Stromal cell of bone marrow (primary cell): ENCODE measurements at places on chromosomes 2 and 18.

DNA sequence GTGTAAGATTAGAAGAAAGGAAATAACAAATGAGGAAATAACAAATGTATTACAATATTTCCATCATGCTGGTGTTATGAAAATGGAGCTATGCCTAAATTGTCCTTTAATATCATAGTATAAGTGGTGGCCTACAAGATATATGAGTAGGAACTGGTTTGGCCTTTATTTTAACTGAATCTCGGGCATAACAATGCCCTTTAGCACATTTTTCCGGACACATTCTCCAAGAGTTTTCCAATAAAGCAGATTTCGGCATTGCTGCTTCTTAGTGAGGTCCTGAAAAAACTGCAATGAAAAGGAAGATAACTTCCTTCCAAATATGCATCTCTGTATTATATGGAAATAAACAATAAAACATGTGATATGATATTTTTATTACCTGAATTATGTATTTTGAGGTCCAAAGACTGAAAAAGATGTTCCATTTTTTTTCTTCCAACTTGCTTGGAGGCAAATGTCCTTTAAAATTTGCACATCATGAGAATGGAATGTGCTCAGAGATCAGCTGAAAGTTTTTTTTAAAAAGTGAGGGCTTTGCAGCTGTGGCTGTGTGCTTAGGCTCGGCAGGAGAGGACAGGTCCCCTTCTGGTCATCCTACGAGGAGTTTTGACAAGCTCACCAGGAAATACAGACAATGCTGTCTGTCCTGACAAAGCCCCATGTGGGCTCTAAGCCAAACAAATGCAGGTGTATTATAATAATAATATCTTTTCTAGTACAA lies 132.3 kb upstream of the RND3 start:
- DNase-seq = no peak

GRCh38 chr2:69830045-69830905 lies 815 bp downstream of the GMCL1 start:
- DNase-seq = no peak

DNA sequence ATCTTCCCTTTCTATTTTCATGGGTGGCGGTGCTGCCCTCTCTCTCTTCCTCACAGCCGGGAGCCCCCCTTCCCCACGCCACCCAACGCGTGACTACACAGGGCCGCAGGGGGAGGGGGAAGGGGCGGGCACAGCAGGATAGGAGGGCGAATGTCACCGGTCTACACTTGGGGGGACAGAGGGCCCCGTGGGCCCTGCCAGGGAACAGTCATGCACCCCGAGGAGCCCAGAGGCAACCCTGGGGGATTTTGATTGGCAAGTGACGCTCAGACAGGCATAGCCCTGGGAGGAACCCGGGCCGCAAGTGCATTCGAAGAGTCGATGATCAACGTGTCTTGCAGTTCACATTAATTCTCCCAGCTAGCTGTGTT lies 91.1 kb upstream of the ANKRD30BL start:
- no peak for DNase-seq

GRCh38 chr2:225694664-225695063 lies 295.2 kb downstream of the NYAP2 start:
- no peak for DNase-seq

GRCh38 chr18:8625461-8626092 lies 16.3 kb downstream of the RAB12 start:
- no peak for DNase-seq

DNA sequence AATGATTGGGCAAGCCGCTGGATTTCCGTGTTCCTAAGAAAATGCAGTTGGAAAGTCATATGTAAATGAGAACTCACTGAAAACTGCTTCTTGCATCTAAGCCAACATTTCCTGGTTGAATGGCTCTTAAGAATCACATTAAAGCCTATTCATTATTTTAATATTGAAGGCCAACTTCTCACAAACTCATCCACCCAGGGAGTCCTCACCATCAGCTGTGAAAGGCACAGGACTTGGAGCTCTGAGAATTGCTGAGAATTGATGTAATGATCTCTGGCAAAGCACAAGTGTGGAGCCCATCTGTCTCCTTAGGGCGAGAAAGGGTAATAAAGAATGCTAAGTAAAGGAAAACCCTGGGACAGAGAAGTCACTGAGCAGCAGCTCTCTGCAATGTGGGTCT lies 55.9 kb upstream of the APCDD1 start:
- DNase-seq = no peak

DNA sequence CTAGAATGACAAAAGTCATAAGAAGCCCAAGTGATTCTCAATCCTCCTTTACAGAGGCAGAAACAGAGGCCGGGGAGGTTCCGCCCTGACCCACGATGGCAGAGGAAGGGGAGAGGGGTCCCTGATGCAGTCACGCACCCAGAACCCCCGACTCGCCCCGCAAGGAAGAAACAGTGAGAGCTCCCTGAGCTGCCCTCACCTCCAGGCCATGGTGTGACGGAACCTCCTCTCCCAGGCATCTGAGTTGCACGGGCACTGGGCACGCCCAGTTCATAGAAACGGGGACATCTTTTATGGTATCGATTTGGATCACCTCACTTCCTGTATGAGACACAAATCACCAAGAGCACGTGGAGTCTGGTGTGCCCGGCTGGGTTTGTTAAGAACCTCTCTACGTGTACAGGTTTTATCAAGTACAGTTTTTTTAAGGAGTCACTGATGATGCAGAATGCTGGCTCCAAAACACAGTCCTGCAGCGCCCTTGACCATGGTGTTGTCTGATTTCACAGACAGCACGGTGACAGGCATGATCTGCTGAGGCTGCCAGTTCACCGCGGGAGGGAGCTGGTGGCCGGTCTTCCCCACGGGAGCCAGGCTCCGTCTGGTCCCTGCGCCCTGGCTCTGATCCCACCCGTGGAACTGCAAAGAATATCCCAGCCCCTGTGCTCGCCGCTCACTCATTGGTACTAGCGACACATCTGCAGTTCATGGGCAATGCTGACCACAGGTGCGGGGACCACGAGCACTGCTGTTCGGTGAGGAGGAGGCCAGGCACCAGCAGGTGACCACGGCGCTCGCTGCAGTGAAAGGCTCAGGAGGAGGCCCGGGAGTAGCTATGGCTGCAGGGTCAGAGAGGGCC lies 35.6 kb downstream of the PXDN start:
- DNase-seq = no peak

GRCh38 chr2:207746131-207746530 lies 23.6 kb downstream of the FZD5 start:
- DNase-seq = no peak

DNA sequence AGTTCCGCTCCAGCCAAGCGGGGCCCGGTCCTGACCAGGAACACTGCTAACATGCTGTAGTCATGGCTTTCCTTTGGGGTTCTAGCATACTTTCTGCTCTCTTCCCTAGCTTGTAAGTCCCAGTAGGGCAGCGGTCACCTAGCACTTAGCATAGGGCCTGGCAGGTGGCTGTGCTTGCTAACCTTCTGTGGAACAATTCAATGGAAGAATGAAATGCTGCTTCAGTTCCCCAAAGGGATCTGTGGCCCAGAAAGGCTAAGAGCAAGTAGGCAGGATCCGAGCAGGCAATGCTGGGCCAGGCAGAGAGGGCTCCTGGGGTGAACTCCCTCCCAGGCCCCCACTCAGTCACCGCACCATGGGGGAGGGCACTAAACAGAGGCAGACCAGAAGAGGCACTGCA lies 266.8 kb downstream of the CELF4 start:
- DNase-seq = no peak

DNA sequence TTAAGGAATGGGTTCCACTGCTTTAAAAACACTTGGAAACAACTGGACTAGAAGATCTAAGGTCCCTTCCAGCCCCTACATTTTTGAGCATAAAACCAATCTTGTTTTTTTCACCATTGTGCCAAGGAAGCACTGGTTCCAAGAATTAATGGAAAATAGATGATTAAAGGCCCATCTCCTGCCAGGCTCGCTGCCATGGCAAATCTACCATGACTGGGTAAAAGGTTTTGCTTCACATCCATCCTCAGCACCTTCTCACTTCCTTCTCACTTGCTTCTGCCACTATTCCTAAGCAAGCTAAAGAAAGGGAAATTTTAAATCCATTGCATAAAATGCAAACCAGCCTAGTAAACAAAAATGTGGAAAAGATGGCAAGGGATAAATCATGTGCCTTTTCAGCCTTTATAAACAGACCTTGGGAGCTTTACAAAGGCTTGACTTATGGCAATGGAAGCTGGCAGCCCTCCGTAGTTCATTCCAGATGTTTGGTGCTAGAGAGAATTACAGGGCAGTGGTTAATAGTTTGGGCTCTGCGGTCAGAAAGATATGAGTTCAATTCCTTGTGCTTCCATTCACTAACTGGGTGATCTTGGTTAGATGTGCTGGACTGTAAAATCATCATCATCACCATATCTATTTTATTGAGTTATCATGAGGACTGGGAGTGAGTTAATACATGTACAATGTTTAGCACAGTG lies 27.0 kb upstream of the ST3GAL5 start:
- DNase-seq = no peak

DNA sequence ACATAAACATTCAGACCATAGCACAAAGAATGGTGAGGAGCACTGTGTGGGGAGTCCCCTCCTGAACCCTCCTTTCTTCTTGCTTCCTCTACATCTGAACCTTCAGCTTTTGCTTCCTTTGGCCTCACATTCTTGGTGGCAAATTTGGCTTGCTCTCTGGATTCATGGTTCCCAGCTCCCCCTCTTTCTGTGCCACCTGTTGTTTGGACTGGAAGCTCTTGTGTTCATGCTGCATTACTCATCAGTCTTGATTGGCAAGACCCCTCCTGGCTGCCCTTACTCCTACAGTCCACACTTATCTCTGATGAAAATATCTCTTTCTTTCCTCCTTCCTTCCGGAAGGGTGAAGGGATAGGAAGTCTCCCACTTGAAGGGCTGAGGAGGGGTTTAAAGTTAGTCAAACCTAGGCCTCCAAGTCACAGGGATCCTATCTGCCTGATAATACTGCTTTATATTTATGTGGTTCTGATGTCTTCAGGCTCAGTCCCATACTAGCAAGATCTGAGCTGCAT lies 70.0 kb downstream of the MYO3B start:
- DNase-seq = no peak

GRCh38 chr2:39156107-39156506 lies 35.3 kb upstream of the SOS1 start:
- DNase-seq = peak; percentile 70

GRCh38 chr2:176106581-176107539 lies at the start of gene HOXD11:
Gene HOXD11, plus strand, starts transcription at chr2:176107280. Its CDS starts 76 bp downstream, at chr2:176107356.
- DNase-seq = no peak

DNA sequence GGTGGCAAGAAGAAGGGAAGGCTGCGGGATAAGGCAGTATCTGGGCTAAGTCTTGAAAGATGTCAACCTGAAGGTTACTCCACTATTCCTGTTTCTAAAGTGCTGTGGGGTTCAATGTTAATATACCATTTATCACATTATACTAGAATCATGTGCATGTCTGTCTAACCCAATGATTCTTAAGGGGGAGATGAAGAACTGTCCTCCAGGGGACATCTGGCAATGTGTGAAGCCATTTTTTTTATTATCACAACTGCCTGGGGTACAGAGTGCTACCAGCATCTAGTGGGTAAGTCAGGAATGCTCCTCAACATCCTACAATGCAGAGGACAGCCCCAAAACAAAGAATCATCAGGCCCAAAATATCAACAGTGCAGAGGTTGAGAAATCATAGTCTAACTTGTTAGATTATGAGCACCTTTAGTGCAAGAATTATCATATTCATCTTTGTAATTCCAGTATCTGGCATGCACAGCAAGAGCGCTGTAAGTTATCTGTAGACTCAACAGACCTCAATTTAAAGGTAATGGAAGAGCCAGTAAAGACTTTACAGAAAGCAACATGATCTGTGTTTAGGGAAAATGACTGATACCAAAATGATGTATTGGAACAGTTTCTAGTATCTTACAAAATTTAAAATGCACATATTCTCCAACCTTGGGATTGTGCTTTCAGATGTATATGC lies 26.3 kb downstream of the SP3 start:
- no peak for DNase-seq

- DNase-seq = no peak
Observed at GRCh38 chr2:171711351-171711750, 24.1 kb downstream of the DYNC1I2 start.

DNA sequence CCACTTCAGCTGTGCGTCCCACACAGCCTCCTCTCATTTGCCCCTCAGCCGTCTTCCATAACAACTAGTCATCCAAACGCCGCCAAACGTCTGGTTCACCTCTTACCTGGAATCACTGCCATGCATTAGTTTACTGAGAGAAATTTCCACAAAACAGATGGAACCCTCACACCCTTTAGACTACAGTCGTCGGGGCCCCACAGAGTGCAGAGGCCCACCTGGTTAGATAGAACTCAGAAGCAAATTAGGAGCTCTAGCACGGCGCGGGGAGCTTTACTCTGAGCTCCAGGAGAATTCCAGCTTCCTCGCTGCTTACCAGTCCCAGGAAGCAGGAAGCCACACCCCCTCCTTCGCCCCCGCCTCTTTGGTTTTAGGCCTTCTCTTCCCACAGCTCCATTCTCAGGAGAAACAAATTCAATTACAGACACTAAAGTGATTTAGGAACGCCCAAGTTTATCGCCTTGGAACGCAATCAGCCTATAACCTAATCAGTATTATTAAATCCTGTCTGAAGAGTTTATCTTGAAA lies 9.4 kb downstream of the RNU2-63P start:
- no peak for DNase-seq

- DNase-seq = peak; percentile 19
Observed at GRCh38 chr2:186590759-186591505, 1.1 kb downstream of the ITGAV start.

DNA sequence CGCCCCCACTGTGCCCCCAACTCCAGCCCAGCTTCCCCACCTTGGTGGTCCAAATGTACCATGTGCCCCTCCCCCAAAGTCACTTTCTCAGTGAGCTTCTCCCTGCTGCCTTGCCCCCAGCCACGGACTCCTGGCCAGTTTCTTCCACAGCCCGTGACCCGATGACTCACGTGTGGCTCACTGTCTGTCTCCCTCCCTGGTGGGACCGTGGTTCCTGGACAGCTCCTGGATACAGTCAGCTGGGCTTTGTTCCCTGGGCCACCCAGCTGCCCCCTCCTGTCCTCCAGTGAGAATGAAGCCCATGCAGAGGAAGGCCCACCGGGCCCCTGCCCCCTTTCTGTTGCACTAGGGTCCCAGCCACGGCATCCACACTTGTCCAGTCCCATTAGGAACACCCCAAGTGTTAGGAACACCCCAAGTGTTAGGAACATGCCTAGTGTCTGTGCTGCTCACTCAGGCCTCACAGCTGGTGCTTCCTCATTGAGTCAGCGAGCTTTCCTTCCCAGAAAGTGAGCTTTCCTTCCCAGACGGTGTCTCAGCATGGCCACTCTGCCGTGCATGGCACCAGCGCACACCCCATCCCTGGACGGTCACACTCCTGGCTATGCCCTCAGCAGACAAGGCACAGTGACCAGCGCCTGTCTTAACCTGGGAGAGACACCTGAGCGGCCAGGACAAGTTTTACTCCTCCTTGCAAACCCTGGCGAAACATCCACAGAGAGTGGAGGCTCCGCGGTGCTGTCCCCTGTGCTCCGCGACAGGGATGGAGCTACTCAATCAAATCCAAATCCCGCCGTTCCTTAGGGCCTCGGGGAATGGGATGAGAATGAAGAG lies 44.8 kb upstream of the CTDP1 start:
- peak; percentile 31 for DNase-seq

- DNase-seq = no peak
Observed at GRCh38 chr2:28430788-28431418, 38.2 kb downstream of the FOSL2 start.
